Spleen (tissue), 13 donors: ENCODE measurements at places on chromosomes 16 and 17. TPM values are rescaled to one million over a fixed set of nuclear protein-coding genes. Genes with fewer than 3 reads are reported as not detected.

The IL17C gene
- polyA plus RNA-seq, result 0.47 TPM

The TAC4 gene
- not detected for polyA plus RNA-seq

The WFDC1 gene
- 1.8 TPM for polyA plus RNA-seq

The RAB37 gene
- polyA plus RNA-seq, result 16.6 TPM
